AG04449 (cell line): ENCODE measurements at places on chromosomes 11 and 22.

GRCh38 chr11:124760806-124761205 lies 1.3 kb downstream of the ESAM start:
- no peak for DNase-seq

GRCh38 chr22:20777420-20778177 lies 3.7 kb downstream of the SERPIND1 start:
- DNase-seq, result peak; percentile 67

DNA sequence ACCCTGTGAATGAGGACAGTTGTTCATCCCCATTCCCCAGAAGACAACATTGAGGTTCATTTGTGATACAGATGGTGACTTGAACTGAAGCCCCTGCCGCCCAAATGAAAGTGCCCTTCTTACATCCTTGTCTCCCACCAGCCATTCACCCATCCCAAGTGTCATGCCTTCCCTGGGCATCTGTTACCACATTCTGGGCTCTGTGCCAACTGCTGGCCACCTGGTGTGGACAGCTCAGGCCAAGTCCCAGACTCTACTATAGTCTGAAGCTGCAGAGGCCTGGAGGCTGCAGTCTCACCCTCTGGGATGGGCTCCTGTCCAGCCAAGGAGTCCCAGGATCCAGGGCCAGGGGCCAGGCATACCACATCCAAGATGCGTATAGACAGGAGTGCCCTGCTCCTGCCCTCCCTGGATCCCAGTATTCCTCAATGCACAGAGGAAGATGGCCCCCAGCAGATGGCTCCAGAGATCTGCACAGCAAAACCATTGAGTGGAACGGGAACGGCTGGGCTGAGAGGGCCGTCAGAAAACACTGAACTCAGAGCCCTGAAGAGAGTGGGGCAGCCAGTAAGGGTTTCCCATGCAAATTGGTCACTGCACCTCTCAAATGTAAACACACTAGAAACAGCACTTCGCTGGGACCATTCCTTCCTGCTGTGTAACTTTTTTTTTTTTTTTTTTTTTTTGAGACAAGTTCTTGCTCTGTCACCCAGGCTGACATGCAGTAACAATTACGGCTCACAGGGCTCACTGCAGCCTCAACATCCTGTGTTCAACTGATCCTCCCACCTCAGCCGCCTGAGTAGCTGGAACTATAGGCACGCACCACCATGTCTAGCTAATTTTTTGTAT lies 22.8 kb downstream of the ARRB1 start:
- DNase-seq, result peak; percentile 40

- DNase-seq, result no peak
These were observed 141.3 kb downstream of the ST3GAL4 start for GRCh38 chr11:126496576-126497337.

GRCh38 chr11:131356206-131356605 lies 14.2 kb upstream of the NTM start:
- no peak for DNase-seq

DNA sequence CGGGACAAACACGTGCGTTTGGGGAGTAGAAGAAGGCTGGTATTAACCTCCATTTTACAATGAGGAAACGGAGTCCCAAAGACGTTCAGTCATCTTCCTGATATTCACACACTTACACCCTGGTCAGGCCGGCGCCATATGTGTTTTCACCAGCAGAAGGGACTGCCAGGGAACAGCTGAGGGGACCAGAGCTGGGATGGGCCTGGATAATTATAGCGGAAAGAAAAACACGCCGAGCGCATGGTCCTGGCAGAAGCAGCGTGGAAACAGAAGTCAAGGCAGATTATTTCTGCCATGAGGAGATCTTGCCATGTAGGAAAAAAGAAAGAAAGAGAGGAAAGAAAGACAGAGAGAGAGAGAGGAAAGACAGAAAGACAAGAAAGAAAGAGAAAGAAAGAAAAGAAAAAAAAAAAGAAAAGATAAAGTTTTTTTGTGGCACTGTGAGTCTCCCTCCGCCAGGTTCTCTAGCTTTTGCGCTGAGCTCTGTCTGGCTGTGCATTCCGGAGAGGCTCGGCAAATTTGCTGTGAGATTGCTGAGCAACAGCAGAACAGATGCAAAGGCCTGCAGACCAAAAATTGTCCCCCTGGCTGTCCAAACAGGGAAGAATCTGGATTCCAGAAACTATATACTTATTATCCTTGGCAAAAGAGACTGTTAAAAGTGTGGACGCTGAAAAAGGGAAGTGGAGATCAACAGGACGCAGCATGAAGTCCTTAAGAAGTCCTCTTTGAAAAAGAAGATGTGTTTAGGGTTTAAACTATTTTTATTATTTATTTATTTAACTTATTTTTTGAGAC lies 1.3 kb upstream of the UCP2 start:
- no peak for DNase-seq

DNA sequence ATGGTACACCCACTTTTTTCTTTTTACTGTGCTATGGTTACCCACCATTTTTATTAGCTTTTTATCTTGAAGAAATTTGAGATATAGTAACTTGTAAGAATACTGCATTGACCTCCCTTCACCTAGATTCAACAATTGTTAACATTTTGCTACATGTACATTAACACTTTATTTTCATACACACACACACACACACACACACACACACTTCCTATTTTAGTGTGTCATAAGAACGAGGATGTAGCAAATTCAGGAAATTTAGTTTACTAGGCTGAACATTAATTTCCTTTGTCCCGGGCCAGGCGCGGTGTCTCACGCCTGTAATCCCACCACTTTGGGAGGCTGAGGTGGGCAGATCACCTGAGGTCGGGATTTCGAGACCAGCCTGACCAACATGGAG lies 1.1 kb upstream of the ATP6V1E1 start:
- DNase-seq, result no peak

DNA sequence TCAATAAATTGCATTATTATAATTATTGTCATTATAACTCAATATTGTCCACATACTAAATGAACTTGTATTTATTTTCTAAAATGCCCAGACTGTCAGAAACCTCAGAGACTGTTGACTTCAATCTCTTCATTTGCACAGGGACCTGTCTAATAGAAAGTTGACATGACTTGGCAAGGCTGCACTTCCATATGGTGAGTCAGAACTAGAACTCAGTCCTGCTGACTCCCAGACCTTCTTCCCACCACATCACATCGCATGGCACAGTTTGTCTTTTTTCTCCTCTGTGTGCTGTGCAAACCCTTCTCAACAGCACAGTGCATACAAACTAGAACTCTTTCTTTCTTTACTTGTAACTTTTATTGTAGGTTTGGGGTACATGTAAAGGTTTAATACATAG lies 215.1 kb upstream of the BLID start:
- no peak for DNase-seq

- no peak for DNase-seq
These were observed 6.8 kb downstream of the OR51B2 start for GRCh38 chr11:5317292-5317691.

DNA sequence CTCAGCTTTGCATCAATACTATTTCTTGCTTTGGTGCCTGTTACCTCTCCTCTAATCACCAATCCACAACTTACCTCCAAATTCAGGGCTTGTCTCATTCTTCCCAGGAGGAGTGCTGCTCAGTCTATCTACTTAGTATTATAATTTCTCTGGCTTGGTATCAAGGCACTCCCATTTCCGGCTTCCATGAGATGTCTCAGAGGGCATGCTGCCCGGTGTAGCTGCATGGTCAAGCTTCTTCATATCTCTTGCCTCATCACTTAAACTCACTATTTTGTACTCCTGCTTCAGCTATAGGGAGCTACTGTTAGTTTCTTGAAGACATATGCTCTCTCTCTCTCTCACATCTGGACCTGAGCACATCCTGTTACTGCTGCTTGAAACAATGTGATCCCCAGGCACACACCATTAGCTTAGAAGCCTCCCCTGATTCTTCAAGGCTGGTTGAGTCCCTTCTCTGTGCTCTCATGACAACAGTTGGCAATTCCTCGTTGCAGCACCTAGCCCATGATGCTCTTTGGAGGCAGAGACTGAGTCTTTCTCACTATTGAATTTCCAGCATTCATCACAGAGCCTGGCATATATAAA lies 182.8 kb upstream of the SYN3 start:
- no peak for DNase-seq

DNA sequence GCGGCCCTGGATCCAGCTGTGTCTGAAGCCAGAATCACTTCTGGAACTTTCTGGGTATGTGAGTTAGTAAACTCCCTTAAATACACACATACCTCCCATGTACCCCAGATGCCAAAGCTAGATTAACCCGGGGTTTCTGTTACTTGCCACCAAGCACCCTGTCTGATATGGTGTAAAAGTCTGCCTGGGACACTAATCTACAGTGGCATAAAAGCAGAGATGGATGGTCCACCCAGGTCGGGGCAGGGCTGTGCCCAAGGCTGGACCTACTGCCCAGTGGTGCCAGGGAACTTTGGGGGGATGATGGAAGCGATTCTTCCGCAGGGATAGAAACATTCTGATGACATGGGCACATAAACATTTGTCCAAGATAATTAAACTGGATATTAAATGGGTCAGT lies 12.7 kb downstream of the MRGPRF start:
- no peak for DNase-seq

DNA sequence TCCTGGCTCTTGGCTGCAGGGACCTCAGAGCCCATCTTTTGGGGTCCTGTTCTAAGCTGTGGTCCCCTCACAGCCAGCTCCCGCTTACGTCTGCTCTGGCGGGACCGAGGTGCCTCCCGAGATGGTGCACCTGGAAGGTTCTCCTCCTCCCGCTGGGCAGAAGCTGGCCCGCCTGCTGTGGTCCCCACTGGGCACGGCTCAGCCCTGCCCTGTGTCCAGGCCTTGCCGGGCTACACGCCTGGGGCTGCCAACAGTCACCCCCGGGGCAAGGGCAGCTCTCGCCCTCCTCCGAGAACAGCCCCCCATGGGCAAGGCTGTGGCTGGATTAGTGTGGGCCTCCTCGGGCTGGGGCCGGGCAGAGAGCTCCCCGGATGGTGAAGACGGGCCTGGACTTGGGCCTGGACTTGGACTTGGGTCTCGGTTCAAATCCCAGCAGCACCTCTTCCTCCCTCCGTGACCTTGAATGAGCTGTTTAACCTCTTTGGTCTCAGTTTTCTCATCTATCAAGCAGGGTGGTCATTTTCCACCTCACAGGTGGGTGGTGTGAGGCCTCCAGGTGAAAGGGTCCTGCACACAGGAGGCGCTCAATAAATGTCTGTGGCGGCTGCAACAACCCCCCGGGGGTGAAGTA lies 998 bp downstream of the BAIAP2L2 start:
- DNase-seq, result no peak

- DNase-seq, result no peak
These were observed 62.9 kb downstream of the MYEOV start for GRCh38 chr11:69356703-69357457.

DNA sequence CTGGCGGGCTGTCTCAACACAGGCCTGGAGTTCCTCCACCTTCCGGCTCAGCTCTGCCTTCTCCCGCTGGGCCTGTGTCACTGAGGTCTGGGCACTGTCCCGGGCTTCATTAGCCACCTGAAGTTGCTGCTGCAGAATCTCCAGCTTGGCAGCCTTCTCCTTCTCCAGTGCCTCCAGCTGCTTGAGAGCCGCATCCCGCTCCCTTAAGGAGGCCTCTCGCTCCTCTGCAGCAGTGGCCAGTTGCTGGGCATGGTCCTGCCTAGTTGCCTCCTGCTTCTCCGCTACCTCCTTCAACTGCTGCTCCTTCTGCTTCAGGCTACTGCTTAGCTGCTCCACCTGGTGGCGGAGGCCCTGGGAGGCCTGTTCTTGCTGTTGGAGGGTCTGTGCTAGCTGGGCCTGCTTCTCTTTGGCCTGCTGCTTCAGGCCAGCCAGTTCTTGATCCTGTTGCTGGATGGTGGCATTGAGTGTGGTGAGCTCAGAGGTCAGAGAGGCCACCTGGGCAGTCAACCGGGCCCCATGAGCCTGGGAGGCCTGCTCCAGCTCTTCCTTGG lies 16.9 kb downstream of the IL18BP start:
- DNase-seq, result no peak

- no peak for DNase-seq
These were observed 32.0 kb downstream of the POU2AF3 start for GRCh38 chr11:111330234-111330893.

GRCh38 chr22:19755722-19756287 lies 4.8 kb upstream of the TBX1 start:
- no peak for DNase-seq

- no peak for DNase-seq
These were observed 39.9 kb upstream of the IGSF9B start for GRCh38 chr11:133996671-133997070.

GRCh38 chr11:10385696-10386095 lies 69.4 kb upstream of the AMPD3 start:
- no peak for DNase-seq
